Glutamatergic neuron (in vitro differentiated cells): ENCODE measurements at places on chromosomes 5 and 9. TPM values are rescaled to one million over a fixed set of nuclear protein-coding genes. Genes with fewer than 3 reads are reported as not detected.

APBA1 gene
- total RNA-seq: 13.0 TPM

HACD4 gene
- 0.10 TPM for total RNA-seq

- H3K27ac ChIP-seq: no peak overlapping the region
- no peak overlapping the region for H3K4me3 ChIP-seq
- H3K36me3 ChIP-seq: no peaks in the 10 kb centered on the region
- peaks cover 9% of the 10 kb centered on the region for H3K4me1 ChIP-seq
These were observed 430.6 kb downstream of the PDE4D start for GRCh38 chr5:59462956-59463355.

DNA sequence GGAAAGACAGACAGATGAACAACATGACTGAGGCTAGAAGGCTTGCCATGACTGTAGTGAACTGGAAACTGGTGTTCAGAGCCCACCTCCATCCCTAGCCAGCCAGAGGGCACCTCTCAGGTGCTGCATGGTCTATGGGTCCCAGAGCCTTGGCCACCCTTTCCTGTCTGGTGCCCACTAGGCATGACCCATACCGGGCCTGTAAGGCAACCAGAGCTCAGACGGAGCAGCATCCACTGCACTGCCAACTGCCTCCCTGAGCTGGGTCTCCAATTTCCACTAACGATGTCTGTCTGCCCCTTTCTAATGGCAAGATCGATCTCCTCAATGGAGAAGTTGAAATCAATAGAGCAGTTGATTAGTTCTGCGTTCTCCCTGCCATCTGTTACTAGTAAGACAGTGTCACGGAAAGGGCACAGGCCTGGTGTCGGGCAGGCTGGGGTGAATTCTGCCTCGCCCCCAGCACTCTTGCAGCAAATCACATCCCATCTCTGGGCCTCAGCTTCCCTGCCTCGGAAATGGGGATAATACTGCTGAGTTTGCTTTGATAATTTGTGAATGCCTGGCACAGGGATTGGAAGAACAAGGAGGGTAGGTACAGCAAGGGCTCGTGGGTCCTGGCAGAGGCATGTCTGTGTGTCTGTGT, 172.3 kb upstream of the MVB12B start:
- H3K27me3 ChIP-seq: peaks cover 12% of the 10 kb centered on the region
- DNase-seq: no peak
- H3K27ac ChIP-seq: peak overlapping the region; percentile 75
- peaks cover 5% of the 10 kb centered on the region for H3K36me3 ChIP-seq
- H3K4me3 ChIP-seq: no peak overlapping the region

DNA sequence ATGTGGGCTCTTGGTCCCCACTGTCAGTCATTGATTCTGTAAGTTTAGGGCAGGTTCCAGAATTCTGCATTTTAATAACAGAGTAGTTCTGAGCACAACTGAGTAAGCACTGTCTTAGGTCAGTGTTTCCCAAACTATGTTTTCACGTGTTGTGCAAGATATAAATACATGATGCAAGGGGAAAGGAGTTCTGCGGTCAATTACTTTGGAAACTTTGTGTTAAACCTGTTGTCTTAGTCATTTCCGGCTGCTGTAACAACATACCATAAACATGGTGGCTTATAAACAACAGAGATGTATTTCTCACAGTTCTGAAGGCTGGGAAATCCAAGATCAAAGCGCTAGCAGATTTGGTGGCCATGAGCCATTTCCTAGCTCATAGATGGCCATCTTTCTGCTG, 69.8 kb downstream of the EQTN start:
- no peaks in the 10 kb centered on the region for H3K27me3 ChIP-seq
- no peak overlapping the region for H3K4me3 ChIP-seq
- DNase-seq: no peak
- no peak overlapping the region for H3K27ac ChIP-seq
- no peaks in the 10 kb centered on the region for H3K4me1 ChIP-seq

DNA sequence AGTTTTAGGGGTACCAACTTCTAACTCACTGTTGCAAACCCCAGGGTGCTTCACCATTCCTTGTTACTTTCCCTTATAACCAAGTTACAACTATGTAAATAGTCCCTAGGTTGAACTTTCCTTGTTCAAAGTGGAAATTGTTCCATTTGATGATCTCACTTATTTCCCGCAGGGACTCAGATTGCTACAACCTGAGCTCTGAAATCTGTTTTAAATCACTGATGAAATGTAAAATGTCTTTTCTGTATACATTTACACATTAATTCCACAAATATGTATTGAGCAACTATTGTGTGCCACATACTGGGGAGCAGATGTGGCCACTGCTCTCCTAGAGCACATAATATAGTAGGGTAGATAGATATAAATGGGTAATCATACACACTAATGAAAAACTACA, 69.1 kb upstream of the TARS1 start:
- DNase-seq: no peak
- H3K27ac ChIP-seq: no peak overlapping the region
- no peaks in the 10 kb centered on the region for H3K27me3 ChIP-seq
- H3K36me3 ChIP-seq: no peaks in the 10 kb centered on the region
- H3K4me1 ChIP-seq: no peaks in the 10 kb centered on the region
- H3K4me3 ChIP-seq: no peak overlapping the region

- H3K27ac ChIP-seq: no peak overlapping the region
- H3K27me3 ChIP-seq: peaks cover 5% of the 10 kb centered on the region
- DNase-seq: no peak
- H3K36me3 ChIP-seq: no peaks in the 10 kb centered on the region
- peak overlapping the region; percentile 92 for H3K4me3 ChIP-seq
- H3K4me1 ChIP-seq: peaks cover 3% of the 10 kb centered on the region
These were observed 473 bp upstream of the GABRA1 start for GRCh38 chr5:161847447-161847846.

CDH9 gene
- total RNA-seq: 3.6 TPM

IFNB1 gene
- not detected for total RNA-seq

DNA sequence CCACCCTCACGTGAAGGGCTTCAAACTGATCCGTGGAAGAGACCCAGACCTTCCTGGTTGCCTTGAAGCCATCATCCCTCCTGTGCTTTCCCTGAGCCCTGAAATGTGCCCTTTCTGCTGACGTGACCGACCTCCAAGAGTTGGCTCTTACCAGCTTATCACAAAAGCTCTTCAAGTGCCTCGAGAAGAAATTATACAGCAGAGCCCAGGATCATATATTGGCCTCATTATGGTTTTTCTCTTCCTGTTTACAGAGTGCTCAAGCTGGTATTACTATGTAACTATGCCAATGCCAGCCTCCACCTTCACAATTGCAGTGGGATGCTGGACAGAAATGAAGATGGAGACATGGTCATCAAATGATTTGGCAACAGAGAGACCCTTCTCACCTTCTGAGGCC, 66.0 kb downstream of the AOPEP start:
- no peak overlapping the region for H3K4me3 ChIP-seq
- no peak overlapping the region for H3K27ac ChIP-seq
- no peaks in the 10 kb centered on the region for H3K27me3 ChIP-seq
- peaks cover 4% of the 10 kb centered on the region for H3K4me1 ChIP-seq
- peaks cover 12% of the 10 kb centered on the region for H3K36me3 ChIP-seq

ANKRD18B gene
- 5.0 TPM for total RNA-seq

GRCh38 chr5:669842-670395, 23.2 kb downstream of the TPPP start:
- H3K4me3 ChIP-seq: no peak overlapping the region
- DNase-seq: no peak

- no peak overlapping the region for H3K27ac ChIP-seq
- peaks cover 2% of the 10 kb centered on the region for H3K27me3 ChIP-seq
- DNase-seq: no peak
- no peaks in the 10 kb centered on the region for H3K36me3 ChIP-seq
- H3K4me3 ChIP-seq: no peak overlapping the region
These were observed 4.9 kb upstream of the FRRS1L start for GRCh38 chr9:109171926-109172325.

ASPN gene
- total RNA-seq: not detected

ZDHHC11 gene
- 73.0 TPM for total RNA-seq

GOLM1 gene
- 95.2 TPM for total RNA-seq

DNA sequence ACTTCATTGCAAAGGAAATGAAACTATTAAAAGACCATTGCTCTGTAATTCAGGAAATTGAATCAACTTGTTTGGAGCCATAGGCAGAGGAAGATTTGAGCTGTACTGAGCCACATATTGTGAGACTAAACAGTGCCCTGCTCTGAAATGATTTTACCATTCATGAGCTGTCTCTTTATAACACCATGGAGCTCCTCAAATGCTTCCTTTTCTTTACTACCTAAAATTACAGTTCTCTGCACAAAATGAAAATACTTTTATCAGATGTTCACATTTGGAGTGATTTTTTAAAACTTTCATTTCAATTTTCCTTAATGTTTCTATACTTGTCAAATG, 97.9 kb downstream of the NLN start:
- H3K4me3 ChIP-seq: no peak overlapping the region
- peaks cover 15% of the 10 kb centered on the region for H3K4me1 ChIP-seq
- no peak overlapping the region for H3K27ac ChIP-seq
- DNase-seq: no peak
- H3K36me3 ChIP-seq: no peaks in the 10 kb centered on the region

DNA sequence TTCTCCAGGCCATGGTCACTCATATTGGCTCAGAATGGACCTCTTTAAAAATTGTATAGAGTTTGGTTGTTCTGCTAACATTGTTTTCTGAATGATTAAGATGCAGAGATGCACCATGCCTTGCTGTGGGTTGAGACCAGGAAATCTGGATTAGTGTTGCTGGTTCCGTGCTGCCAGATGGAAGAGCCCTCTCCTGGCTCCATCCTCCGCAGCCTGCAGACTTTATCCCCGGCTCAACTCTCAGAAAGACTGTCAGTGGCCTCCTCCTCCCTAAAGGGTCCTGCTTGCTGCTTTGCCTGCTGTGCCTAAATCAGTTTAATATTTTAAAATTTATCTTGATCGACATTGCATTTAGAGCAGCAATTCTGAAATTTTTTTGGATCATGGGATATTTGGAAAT, 196.7 kb downstream of the TENT4A start:
- no peak overlapping the region for H3K4me3 ChIP-seq
- no peak for DNase-seq
- no peaks in the 10 kb centered on the region for H3K4me1 ChIP-seq
- H3K27me3 ChIP-seq: peaks cover 1% of the 10 kb centered on the region
- H3K27ac ChIP-seq: no peak overlapping the region

SLC31A1 gene
- 11.2 TPM for total RNA-seq

GRCh38 chr9:125961072-125961471, 213.9 kb downstream of the PBX3 start:
- peaks cover 5% of the 10 kb centered on the region for H3K36me3 ChIP-seq
- no peaks in the 10 kb centered on the region for H3K27me3 ChIP-seq
- peaks cover 26% of the 10 kb centered on the region for H3K4me1 ChIP-seq
- no peak for DNase-seq
- no peak overlapping the region for H3K4me3 ChIP-seq

CLIC3 gene
- total RNA-seq: not detected

DNA sequence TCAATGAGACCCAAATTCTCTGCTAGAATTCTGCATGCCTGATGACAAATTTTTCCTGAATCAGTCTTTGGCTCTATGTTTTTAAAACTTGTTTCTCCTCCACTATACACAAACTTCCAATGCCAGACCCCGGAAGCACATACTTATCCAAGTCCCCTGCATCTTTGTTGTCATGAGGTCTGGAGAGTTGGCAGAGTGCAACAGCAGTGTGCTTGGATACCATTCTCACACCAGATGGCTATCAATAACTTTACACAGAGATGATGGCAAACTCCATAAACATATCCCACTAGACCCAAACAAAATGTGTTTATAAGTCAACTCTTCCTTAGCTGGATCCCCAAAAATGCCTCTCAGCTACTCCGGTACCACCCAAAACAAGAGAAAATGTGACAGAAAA, 337.7 kb upstream of the TRPC7 start:
- H3K4me3 ChIP-seq: no peak overlapping the region
- H3K27me3 ChIP-seq: no peaks in the 10 kb centered on the region
- no peaks in the 10 kb centered on the region for H3K36me3 ChIP-seq
- H3K4me1 ChIP-seq: no peaks in the 10 kb centered on the region

GRCh38 chr5:107576155-107576554, 94.6 kb downstream of the EFNA5 start:
- peaks cover 79% of the 10 kb centered on the region for H3K4me1 ChIP-seq
- no peak for DNase-seq
- peaks cover 3% of the 10 kb centered on the region for H3K27me3 ChIP-seq
- H3K4me3 ChIP-seq: no peak overlapping the region
- H3K36me3 ChIP-seq: no peaks in the 10 kb centered on the region

- peaks cover 6% of the 10 kb centered on the region for H3K36me3 ChIP-seq
- peaks cover 7% of the 10 kb centered on the region for H3K27me3 ChIP-seq
- no peak overlapping the region for H3K27ac ChIP-seq
- DNase-seq: no peak
- no peak overlapping the region for H3K4me3 ChIP-seq
These were observed 10.5 kb upstream of the TAL2 start for GRCh38 chr9:105651806-105652205.

- H3K27ac ChIP-seq: no peak overlapping the region
- H3K4me3 ChIP-seq: no peak overlapping the region
- no peaks in the 10 kb centered on the region for H3K36me3 ChIP-seq
- H3K4me1 ChIP-seq: no peaks in the 10 kb centered on the region
These were observed 134.9 kb downstream of the PRDM6 start for GRCh38 chr5:123223921-123224320.

OR2K2 gene
- total RNA-seq: not detected

- no peak for DNase-seq
- H3K27ac ChIP-seq: no peak overlapping the region
- no peak overlapping the region for H3K4me3 ChIP-seq
- no peaks in the 10 kb centered on the region for H3K36me3 ChIP-seq
These were observed 6.9 kb downstream of the PBX3 start for GRCh38 chr9:125754096-125754495.

DNA sequence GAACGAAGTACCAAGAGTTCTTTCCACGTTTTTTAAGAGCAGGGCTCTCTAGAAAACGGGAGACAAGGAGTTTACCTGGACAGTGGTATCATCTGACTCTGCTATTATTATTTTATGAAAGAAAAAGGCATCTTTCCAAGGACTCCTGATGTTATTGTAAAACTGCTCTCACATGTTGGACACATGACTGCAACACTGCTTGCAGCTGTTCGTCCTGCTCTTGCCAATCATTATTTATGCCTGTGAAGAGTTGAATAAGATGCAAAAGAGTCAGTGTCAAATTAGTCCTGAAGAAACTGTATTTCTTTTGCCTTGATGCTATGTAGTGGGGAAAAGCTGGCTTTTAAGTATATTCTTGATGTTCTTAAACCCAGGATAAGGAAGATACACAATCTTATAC, 284.5 kb upstream of the PTGER4 start:
- no peaks in the 10 kb centered on the region for H3K4me1 ChIP-seq
- no peak overlapping the region for H3K4me3 ChIP-seq
- no peak overlapping the region for H3K27ac ChIP-seq

GLDC gene
- total RNA-seq: 42.9 TPM

DNA sequence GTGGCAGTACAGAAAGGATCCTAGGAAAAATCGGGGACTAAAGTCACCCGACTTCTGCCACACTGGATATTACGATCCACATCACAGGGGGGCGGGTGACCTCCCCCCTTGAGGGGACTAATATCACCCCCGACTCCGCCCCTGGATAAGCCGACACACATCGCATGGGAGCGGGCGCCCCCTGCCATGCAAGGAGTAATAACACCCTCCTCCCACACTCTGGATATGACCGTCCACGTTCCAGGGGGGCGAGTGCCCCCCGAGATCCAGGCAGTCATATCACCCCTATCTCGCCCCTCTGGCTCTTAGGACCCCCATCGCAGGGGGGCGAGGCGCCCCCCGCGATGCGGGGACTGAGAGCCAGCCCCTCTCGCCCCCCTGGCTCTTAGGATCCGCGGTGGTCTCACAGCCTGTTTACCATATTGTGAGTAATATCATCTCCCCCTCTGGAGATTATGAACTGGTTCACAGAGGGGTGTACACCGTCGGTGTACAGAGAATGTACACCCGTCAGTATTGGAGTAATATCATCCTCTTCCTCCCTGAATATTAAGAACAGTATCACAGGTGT, 423.0 kb downstream of the DIRAS2 start:
- no peaks in the 10 kb centered on the region for H3K36me3 ChIP-seq
- DNase-seq: peak; percentile 49
- no peak overlapping the region for H3K27ac ChIP-seq
- H3K4me3 ChIP-seq: peak overlapping the region; percentile 1
- peaks cover 2% of the 10 kb centered on the region for H3K27me3 ChIP-seq

ADGRD2 gene
- total RNA-seq: not detected

PLAC8L1 gene
- total RNA-seq: 2.2 TPM
